Hematopoietic multipotent progenitor cell treated with erythropoietin and hydrocortisone succinate and interleukin-3 and kit ligand, for 6 days (in vitro differentiated cells): ENCODE measurements at places on chromosomes 1 and 21.

- DNase-seq, result no peak
These were observed 3.6 kb upstream of the COL11A1 start for GRCh38 chr1:103111926-103112325.

DNA sequence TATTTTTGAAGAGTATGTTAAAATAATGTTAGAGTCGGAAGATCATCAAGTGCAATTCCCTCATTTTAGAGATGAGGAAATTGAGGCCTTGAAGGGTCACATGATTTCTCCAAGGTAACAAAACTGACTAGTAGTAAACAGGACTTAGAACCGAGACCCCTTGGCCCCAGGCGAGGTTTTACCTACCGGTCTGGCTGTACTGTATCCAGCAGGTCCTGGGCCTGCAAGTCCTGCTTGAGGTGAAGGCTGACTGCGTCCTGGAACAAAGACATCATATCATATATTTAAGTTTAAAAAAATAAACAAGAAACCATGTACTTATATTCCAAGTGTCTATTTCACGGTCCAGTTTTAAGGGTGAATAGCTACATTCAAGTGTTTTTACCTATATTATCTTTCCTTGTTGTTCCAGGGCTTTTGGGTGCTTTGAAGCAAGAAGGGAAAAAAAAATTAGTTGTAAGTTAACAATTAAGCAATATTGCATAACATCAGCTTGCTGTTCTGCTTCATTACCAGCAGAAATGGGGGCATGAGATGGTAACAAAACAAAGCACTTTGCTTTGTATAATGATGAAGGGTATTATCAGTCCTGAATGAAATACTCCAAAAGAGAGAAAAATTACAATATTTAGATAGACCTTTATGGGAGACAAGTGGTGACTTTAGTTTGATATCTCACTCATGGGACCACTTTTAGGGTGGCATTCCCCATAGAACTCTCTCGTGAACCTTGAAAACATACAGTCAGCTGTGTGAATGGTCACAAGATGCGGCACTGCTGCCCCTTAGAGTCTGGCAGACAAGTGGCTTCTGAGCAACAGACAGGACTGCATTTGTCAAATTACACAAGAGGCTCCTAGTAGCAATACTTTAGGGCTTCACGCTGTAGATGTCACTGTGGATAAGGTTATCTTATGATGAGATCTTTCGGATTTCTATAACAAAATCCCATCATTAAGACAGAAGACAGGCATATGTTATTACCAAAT, 29.8 kb upstream of the CFAP298 start:
- no peak for DNase-seq

DNA sequence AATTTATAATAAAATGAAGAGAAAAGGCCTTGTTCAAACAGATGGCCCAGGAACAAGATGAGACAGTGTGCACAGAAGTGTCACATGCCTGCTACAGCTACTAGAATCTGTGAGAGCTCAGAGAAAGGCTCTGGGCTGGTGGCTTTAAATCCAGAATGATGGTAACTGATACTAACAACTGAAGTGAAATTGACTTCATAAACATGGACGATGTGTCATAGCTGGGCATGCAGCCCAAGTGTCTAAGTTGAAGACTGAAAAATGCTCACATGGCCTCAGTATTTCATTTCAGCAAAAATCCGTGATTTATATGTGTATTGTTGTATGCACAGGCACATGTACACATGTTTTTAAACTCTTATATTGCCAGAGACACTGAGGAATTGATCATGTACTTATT, 208.3 kb upstream of the RUNX1 start:
- DNase-seq, result no peak

- no peak for DNase-seq
These were observed 233.5 kb downstream of the PLPP3 start for GRCh38 chr1:56345831-56346230.

DNA sequence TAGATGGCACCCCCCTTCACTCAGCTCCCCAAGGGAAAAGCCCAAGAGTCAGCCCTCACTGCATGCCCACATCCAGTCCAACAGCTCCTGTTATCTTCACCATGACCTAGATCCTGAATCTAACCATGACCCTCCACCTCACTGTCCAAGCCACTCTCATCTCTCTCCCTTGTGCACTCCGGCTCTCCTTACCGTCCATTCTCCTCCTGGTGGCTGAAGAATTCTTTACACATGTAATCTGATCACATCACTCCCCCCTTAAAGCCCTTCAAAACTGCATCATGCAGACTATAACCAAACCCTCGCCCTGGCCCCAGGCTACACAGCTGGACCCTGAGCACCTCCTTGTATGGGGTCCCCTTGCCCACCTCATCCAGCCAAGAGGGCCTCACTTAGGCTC, 14.0 kb upstream of the PAQR7 start:
- DNase-seq, result no peak

GRCh38 chr1:117231312-117231711, 20.6 kb upstream of the VTCN1 start:
- no peak for DNase-seq

GRCh38 chr1:232952514-232953499, 2.4 kb downstream of the NTPCR start:
- peak; percentile 72 for DNase-seq

GRCh38 chr1:20787840-20788795, 1.0 kb upstream of the HP1BP3 start:
- DNase-seq, result peak; percentile 70

GRCh38 chr21:41848958-41849580, 30.1 kb downstream of the PRDM15 start:
- no peak for DNase-seq

- no peak for DNase-seq
These were observed 17.9 kb downstream of the CSTB start for GRCh38 chr21:43758111-43758641.

DNA sequence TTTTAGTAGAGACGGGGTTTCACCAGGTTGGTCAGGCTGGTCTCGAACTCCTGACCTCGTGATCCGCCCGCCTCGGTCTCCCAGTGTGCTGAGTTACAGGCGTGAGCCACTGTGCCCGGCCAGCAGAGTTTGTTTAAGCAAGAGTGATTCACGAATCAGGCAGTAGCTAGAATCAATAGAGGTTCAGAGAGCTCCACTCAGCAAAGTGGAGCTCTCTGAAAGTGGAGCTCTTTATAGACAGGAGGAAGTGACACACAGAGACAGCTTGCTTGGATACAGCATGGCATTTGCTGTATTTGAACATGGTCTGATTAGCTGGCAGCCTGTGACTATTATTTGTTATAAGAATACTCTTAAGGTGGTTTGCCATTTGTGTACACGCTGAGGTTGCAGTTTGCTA, 27.1 kb upstream of the CD34 start:
- peak; percentile 41 for DNase-seq
